ENCODE measurements at places on chromosomes 7 and 10. TPM values are rescaled to one million over a fixed set of nuclear protein-coding genes. Genes with fewer than 3 reads are reported as not detected.
A peak's percentile ranks its signal among the peaks of the same experiment; 100 is the strongest.

DNA sequence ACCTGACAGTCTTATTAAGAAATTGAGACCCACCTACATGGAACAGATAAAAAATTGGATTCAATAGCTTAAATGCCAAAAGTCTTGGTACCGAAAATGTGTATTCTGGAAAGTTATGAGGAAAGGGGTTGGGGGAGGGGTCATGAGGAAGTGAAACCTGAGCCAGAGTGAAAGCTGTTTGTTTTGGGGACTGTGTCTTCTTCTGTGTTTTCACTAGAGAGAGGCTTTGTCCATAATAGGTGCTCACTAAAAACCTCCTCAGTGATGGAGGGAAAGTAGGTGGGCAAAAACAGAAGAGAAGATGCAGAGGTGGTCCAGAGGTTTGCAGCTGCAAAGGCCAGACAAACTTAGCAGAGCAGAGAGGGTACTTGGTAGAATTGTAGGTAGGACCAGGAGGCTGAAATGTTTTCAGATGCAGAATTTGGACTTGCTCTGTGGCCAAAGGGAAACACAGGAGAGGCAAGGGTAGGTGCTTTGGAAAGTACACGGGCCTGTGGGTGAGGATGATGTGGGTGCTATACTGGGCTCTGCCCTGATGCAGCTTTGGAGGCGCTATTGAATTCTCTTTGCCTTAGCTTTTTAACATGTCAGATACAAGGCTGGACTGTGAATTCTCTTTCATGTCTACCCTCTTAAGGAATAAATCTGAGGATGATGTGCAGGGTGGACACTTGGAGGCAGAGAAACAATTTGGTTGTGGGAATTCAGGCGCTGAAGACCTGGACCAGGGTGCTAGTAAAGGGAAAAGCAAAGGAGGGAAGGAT lies 254.6 kb downstream of the PTEN start:
- no peaks in the 10 kb centered on the region for H3K27me3 ChIP-seq
- H3K4me3 ChIP-seq = no peak overlapping the region
- H3K27ac ChIP-seq = no peak overlapping the region

- H3K27ac ChIP-seq = no peak overlapping the region
- H3K36me3 ChIP-seq = no peaks in the 10 kb centered on the region
- no peak overlapping the region for H3K4me3 ChIP-seq
- no peaks in the 10 kb centered on the region for H3K4me1 ChIP-seq
Observed at GRCh38 chr10:75654772-75655171, 223.3 kb downstream of the LRMDA start.

The STAG3 gene
- 4.8 TPM for polyA plus RNA-seq

DNA sequence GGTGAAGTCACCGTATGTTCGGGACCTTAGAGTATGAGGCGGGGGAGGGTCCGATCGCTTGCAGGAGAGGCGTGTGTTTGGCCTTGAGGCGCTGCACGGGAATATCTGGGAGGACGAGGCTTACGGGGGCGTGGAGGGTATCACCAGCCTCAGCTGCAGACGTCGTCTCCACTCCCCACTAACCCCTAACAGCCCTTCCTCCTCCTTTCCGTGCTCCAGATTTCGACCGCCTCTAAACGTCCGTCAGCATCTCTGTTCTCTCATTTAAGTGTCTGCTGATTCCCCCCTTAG lies 23.5 kb upstream of the ZNF12 start:
- H3K27ac ChIP-seq = peak overlapping the region; percentile 94
- DNase-seq = peak; percentile 49
- H3K4me3 ChIP-seq = peak overlapping the region; percentile 94
- H3K4me1 ChIP-seq = peaks cover 10% of the 10 kb centered on the region
- H3K27me3 ChIP-seq = no peaks in the 10 kb centered on the region

The TMEM229A gene
- not detected for polyA plus RNA-seq

DNA sequence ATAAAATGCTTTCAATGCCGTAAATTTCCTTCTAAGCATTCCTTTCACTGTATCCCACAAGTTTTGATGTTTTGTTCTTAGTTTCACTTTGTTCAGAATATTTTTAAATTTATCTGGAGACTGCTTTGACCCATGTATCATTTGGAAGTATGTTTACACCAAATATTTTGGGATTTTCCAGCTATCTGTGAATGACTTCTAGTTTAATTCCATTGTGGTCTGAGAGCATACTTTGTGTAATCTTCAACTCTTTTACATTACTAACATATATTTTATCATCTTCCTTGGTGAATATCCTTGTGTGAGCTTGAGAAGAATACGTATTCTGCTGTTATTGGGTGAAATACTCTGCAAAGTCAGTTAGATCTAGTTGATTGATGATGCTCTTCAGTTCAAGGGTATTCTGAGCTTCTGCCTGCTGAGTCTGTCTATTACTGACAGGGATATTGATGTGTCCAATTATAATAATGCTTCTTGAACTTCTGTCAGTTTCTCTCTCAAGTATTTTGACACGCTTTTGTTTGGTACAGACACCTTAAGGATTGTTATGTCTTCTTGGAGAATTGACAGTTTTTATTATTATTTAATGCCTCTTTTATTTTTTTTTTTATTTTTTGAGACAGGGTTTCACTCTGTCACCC lies 31.6 kb downstream of the MKLN1 start:
- H3K27me3 ChIP-seq = no peaks in the 10 kb centered on the region
- H3K27ac ChIP-seq = no peak overlapping the region
- no peak overlapping the region for H3K4me3 ChIP-seq

DNA sequence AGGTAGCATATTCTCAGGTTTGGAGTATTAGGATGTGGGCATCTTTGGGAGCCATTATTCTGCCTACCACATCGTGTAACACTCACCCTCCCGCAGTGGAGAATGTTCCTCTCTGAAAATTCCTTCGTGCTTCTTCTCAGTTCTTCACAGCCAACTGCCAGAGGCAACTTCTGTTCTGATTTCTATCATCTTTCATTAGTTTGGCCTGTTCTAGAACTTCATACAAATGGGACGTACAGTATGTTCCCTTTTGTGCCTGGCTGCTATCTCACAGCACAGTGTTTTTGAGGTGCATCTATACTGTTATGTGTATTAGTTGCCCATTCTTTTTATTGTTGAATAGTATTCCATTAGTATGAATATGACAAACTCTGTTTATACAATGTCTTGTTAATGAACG lies 8.9 kb upstream of the SLC26A3 start:
- DNase-seq = no peak
- no peak overlapping the region for H3K4me3 ChIP-seq
- no peaks in the 10 kb centered on the region for H3K27me3 ChIP-seq
- H3K27ac ChIP-seq = no peak overlapping the region

DNA sequence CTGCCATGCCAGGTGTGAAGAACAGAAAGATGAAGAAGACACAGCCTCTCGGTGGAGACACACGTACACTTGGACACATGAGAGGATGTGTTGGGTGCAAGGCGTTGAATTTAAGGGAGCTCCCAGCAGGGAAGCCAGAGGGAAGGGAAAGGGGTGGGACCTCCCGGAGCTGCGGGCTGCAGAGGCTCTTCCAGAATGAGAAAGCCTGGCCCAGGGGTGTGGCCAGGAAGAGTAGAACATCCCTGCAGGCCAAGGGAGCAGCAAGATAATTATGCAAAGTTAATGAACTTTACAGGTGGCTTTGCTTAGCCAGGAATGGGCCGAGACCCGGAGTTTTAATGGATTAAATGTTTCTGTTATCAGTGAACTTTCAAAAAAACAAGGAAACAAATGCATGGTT lies 270.3 kb downstream of the KLF6 start:
- no peak overlapping the region for H3K27ac ChIP-seq
- H3K4me1 ChIP-seq = no peaks in the 10 kb centered on the region
- no peaks in the 10 kb centered on the region for H3K36me3 ChIP-seq
- H3K27me3 ChIP-seq = no peaks in the 10 kb centered on the region
- no peak for DNase-seq

Data from hepatocyte (in vitro differentiated cells).